ENCODE measurements at places on chromosomes 5 and 9.

DNA sequence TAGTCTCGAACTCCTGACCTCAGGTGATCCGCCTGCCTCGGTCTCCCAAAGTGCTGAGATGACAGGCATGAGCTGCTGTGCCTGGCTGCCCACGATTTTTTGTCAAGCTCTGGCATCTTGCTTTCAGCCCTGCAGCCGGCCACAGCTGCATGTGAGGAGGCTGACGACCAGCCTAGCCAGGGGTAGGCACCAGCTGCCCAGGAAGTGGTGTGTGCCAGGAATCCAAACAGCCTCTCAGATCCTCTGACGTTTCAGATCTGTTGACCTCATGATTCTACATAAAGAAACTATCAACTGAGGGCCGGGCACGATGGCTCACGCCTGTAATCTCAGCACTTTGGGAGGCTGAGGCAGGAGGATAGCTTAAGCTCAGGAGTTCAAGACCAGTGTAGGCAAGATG lies 19.0 kb downstream of the DYNC2I2 start:
- no peak for DNase-seq

DNA sequence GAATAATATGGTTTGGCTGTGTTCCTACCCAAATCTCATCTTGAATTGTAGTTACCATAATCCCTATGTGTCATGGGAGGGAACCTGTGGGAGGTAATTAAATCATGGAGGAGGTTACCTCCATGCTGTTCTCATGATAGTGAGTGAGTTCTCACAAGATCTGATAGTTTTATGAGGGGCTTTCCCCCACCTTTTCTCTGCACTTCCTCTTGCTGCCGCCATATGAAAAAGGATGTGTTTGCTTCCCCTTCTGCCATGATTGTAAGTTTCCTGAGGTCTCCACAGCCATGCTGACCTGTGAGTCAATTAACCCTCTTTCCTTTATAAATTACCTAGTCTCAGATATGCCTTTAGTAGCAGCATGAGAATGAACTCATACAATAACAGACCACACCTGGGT lies 63.7 kb upstream of the PRR16 start:
- no peak for DNase-seq

GRCh38 chr5:149149942-149150341 lies 8.6 kb downstream of the ABLIM3 start:
- no peak for DNase-seq

DNA sequence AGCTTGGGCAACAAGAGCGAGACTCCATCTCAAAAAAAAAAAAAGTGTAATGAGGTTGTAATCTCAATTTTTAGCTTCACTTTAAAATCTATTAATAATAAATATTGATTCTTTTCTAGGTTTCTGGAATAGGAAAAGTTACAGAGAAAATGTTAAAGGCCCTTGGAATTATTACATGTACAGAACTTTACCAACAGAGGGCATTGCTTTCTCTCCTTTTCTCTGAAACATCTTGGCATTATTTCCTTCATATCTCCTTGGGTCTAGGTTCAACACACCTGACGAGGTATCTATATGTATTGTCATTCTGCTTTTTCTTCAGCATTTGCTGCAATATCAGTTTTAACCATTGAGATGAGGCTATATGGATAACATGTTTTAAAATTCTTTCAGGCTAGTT lies 26.6 kb upstream of the ANKDD1B start:
- DNase-seq: no peak

- no peak for DNase-seq
Measured at GRCh38 chr9:98117984-98118639, 910 bp downstream of the TRIM14 start.

DNA sequence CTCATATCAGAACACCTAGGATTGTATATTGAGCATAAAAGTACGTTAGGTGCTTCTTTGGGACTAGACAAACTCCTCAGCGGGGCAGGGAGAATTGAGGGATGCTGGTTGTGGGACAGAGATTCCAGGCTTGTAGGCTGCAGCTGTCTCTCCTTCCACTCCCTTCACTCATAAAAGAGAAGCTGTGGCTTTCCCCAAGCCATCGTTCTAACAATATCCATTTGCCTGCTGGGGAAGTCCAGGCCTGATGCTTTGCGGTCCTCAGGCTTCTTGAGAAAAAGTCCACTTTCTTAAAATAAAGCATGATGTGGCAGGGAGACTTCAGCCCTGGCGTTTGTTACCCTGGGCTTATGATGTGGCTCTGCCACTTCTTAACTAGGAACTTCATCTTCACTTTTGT lies 129.3 kb upstream of the OSMR start:
- no peak for DNase-seq
